ENCODE measurements at places on chromosomes 6 and 20.

DNA sequence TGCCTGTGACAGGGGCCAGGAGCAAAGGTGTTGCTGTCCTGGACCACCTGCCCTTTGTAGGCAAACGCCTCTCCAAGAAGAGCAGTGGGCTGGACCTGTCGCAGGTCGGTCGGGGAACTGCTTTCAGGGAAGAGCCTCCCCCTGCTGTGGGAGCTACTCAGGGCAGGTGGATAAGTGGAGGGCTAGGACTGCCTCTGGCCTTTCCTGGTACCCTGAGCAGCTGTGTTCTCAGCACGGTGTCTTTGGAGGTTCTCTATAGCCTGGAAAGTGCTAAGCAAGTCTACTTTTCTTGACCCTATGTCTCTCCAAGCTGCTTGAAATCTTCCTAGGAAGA lies 35.0 kb downstream of the BPIFB1 start:
- no peak for DNase-seq

DNA sequence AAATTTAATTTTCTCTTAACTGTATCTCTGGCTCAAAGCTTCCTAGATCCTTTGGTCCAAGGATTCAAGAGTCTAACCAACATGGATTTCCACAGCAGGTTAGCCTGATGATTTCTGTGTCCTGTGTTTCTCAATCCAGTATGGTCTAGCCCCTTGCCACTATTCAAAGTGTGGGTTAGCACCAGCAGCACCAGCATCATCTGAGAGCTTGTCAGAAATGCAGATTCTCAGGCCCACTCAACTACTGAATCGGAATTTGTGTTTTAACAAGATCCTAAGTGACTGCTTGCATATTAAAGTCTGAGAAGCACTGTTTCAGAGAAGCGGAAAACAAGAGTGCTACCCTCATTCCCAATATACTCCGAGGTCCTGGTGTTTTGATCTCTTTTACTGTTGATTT lies 133.8 kb upstream of the PRDM1 start:
- DNase-seq = no peak

DNA sequence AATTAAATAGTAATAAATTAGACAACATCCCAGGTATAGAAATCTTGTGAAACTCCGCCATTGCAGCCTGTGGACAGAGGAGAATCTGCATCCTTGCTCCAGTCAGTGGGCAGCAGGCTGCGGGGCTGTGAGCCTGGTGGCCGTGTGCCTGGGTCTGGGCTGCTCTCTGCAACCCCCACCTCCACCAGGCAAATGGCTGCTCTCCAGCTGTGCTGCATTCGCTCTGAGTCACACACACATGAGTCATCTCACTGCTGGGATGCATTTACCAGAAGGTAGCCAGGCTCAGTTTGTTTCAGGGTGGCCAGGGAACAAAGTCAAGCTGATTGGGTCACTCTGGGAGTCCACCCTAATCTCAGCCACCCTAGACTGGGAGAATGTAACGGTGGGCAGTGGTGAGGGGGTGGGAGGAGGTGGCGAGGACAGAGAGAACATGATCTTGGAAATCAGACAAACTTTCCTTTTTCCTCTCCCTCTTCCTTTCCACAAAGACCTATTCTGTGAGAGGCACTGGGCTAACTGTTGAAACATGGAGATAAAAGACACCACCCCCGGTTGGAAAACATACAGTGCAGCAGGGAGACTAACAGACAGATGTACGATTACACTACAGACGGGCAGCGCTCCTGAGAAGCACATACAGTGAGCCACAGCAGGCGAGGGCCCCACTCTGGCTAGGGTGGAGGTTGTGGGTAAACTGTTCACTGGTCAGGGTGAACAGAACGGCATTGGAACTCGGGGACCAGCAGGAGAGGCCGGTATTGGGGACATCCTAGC lies 59.2 kb downstream of the TRAM2 start:
- no peak for DNase-seq

DNA sequence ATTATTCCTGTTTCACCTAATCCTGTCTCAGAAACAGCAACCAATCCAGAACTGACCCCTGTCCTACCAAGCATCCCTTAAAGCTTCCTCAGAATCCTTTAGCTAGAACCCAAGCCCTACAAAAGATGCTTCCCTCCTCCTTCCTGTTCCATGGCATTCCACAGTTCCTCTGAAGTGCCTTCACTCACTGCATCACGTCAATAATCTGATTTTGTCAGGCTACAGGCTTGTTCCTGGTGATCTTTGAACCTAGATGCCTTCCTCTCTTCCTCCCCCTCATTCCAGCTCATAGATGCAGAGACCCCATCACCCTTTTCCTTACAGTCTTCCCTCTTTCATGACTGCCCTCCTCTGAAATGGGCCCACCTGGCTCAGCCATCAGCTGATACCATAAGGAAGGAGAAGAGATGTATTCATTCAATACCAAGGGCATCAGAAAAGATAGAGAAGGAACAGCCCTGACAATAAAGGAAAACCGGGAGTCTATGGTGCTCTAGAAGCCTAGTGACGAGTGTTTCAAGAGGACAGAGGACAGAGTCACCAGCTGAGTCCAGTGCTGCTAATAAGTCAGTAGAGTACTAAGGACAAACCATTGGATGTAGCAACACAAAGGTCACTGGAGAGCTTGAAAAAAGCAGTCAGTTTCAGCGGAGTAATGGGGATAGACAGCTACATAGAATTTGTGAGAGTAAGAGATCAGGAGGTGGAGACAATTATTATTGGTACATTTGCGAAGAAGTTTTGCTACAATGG lies 62.5 kb upstream of the SPDEF start:
- DNase-seq = no peak

DNA sequence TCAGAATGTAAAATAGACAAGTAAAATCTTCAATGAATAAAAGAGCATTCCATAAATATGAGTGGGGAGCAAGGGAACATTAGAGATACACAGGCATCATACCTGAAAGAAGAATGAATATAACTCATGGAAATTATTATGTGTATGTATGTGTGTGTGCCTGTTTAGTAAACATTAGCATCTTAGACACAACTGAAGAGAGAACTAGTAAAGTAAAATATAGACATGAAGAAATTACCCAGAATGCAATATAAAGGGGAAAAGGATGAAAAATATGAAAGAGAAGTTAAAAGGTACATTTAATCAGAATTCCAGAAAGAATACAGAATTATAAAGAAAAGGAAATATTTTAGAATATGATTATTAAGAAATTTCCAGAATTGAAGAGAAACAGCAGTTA lies 264.3 kb downstream of the KCNQ5 start:
- DNase-seq = no peak

GRCh38 chr20:23641936-23642751 lies 4.4 kb upstream of the CST3 start:
- no peak for DNase-seq

DNA sequence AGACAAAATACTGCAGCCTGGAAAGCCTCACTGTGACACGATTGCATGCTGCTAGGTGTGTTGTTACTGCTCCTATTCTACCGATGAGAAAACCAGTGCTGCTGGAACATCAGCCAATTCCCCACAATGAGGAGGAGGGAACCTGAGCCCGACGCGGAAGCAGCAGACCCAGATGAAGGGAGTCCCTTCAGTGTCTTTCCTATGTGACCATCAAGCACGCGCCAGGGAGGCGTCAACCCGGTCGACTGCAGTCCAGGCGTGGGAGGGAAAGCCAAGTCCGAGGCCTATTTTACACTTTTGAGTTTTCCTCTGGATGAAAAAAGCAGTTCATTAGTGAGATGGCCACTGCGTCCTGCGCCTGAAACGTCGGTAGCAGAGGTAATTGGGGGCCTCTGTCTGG lies 63.3 kb downstream of the STK35 start:
- no peak for DNase-seq

GRCh38 chr20:48738094-48738398 lies 89.8 kb downstream of the PREX1 start:
- no peak for DNase-seq

DNA sequence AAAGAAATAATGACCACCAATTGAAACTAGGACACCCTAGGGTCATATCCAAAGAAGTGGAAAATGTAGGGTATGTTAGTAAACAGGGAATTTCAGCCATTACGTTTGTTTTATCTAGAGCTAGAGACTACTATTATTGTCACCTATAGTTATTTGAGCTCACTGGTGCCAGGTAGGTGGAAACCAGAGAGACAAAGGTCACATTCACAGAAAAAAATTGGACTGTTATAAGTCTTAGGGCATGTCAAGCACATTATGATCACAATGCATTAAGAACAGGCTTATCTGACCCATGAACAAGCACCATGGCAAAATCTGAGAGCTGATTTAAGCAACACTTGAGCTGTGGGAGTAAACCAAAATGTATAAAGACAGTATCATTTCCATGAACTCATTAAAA lies 530.1 kb upstream of the CITED2 start:
- DNase-seq = no peak

DNA sequence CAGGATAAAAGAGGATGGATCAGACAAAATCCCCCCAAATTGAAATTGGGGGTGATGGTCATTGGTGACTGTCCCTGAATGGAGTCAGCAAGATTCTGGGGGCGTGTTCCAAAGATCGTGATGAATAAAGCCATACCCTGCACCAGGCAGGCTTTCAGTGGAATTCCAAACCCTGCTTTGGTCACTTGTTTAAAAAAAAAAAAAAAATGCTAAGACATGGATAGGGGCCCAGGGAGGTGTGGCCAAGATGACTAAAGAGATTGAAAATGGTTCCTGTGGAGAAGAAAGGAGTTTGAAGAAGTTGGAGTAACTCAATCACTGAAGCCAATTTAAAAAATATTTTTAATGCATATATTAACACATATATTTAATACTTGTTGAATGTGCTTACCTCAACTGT lies 161.4 kb upstream of the KCNG1 start:
- no peak for DNase-seq

DNA sequence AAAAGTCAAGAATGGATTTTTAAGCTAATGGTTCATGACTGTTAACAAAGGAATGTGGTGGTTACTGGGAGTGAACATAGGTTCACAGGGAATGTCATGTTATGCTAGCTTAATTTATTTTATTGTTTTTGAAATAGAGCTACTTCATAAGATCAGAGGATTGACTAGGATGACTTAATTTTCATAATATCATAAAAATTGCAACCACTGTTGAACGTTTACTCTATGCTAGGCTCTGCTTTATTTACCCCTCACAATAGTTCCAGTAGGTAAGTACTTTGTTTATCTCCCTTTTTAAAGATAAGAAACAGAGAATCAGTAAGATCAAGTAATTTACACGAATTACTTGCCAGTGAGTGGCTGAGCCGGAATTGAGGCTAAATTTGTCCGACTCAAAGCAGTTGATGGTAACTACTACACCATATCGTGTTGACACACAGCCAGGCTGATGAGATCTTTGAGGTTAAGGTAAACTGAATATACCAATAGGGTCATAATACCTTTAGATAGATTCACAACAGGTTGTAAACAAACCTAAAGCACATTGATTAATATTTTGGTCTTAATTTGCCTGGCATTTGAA lies 194.6 kb upstream of the CITED2 start:
- DNase-seq = no peak

DNA sequence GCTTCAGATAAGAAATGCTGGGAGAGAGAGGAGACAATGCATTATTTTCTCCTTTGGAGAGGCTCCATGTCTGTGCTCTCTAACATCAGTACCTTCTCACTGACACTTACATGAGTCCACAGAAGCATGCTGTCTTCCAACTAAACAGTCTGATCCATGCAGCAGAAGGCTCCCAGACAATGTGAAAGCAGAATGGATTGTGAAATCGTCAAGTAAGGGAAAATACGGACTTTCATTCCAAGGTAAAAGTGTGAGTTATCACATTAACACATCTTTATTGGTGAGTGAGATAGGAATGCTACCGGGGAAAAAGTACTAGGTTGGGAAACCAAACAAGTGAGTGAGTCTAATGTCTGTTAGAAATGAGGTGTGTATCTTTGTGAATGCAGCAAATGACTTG lies 167.6 kb upstream of the KCNK16 start:
- DNase-seq = no peak

DNA sequence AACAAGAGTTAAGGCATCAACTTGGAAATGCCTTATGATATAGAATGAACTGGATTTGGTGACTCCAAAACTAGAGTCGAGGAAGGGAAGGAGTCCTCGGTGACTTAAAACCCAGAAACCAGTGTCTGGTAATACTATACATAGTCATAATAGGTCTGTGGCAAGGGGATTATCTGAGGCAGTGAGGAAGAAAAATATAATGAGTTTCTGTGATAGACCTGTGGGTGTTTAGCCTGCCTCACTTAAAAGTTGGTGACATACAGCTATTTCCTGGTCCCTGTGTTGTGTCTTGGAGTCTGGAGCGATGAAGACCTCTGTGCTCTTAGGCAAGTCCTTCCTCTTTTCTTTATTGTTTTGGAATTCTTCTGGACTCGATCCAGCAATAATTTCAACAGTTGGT lies 5.1 kb upstream of the MYO6 start:
- DNase-seq = no peak

- DNase-seq = peak; percentile 43
Observed at GRCh38 chr20:50189681-50190250, 864 bp upstream of the CEBPB start.

- DNase-seq = no peak
Observed at GRCh38 chr6:47733879-47734558, 35.6 kb downstream of the ADGRF4 start.

- no peak for DNase-seq
Observed at GRCh38 chr6:139294090-139294489, 2.3 kb upstream of the TXLNB start.

GRCh38 chr6:138410972-138411880 lies 7.2 kb downstream of the HEBP2 start:
- no peak for DNase-seq

DNA sequence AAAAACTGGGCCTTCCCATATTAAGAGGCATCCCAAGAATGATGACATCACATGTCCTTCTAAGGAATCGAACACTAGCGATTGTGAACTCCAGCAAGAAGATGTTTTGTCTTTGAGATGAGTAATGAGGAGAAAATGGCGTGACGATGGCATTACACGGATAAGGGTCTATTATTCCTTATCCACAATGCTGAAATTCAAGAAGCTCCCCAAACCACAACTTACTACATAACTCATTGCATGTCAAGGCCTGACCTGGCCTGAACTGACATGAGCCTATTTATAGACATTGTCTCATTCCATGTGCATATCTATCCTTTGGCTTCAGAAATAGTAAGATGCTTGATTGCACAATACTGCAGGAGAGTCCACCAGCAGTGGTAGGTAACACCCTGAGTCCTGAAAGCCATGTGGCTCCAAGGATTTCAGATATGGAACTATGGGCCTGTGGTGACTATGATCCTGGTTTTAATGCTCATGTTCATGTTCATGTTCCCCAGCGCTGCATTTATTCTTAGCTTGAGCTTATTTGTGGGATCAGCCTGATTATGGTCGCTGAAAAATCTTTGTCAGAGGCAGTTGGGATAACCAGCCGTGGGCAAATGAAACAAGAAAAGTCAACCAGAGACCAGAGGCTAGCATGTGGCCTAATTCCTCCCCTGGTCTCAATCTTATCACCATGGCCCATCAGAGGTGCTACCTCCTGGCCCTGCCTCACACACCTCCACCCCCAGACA lies 183.2 kb upstream of the JARID2 start:
- no peak for DNase-seq

DNA sequence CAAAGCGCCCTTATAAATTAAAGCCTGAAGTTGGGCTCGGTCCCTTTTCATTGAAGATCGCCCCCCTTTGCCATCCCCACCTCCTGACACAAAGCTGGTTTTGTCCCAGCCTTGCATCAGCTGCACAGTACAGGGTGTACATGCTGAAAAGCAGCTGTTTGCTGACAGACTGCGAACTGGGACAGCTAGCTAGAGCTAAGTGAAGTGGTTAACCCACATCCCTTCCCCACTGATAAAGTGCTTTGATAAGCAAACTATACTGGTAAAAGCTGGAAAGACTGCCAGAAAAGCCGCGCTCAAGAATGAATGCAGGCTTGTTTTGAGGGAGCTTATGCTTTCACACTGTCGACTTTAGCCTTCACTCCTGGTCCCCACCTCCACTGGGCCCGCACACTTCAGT lies 207.3 kb downstream of the GMDS start:
- no peak for DNase-seq
